ENCODE measurements at places on chromosomes 11 and 22.

- no peak for DNase-seq
These were observed at the start of gene C1QTNF5 for GRCh38 chr11:119340335-119341221. Gene C1QTNF5 (minus strand): TSS chr11:119340883. CDS start chr11:119340397, 486 bp downstream.

- DNase-seq, result no peak
These were observed 42.4 kb downstream of the BARX2 start for GRCh38 chr11:129418039-129418438.

- DNase-seq, result no peak
These were observed 3.2 kb upstream of the BDNF start for GRCh38 chr11:27703481-27703880.

- no peak for DNase-seq
These were observed 969 bp downstream of the CCDC117 start for GRCh38 chr22:28773461-28773867.

DNA sequence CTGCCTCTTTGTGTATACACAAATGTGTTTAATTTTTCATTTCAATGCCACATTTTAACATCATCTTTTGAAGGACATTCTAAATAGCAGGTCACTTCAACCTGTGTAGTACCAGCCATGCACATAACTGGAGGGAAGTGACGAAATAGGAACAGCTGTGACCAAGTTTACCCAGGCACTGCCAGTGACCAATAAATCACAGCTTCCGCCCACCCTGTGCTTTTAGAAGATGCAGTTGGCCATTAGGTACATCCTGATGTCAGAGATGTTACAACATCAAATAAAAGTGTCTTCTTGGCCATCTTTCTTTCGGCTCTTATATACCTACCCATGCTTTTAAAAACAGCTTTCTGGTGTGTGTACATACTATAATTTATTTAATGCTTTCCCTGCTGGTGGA, 7.8 kb downstream of the LDLRAD3 start:
- peak; percentile 17 for DNase-seq

GRCh38 chr11:10309163-10310093, 4.6 kb downstream of the ADM start:
- DNase-seq, result no peak

GRCh38 chr22:44427611-44428470, 70.2 kb downstream of the RTL6 start:
- no peak for DNase-seq

GRCh38 chr11:62567018-62567633, 6.6 kb downstream of the EEF1G start:
- DNase-seq, result no peak

- peak; percentile 51 for DNase-seq
These were observed 217.4 kb downstream of the BARX2 start for GRCh38 chr11:129593098-129593497.

DNA sequence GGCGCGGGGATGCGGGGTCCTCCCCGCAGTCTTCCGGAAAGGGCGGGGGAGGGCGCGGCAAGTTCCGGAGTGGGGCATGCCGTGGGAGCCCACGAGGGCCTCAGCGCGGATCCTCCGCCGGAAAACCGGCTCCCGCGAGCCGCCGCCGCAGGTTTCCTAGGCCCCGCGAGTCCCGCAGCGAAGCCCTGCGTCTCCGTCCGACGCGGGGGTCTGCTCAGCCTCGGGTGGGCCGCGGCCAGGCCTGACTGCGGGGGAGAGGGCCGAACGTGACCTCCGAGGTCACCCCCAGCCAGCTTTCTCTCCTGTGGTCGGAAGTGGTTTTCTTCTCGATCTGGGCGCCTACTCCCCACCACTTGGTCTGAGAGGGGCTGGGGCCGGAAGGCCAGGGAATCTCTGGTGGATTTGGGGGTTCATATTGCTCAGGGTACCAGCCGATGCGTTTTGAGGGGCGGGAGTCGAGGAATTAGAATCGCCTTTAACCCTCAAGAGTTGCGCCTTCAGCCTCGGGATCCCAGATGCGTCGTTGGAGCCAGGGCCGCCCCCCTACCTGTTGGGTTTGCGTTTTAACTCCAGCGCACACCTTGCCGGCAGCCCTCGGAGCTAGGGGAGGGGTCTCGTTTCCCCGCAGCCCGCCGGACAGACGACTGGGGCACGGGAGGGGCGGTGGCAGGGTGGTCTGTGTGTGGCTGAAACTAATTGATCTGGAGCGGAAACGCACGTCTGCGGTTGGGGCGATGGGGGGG, 3.6 kb upstream of the CCND1 start:
- no peak for DNase-seq

GRCh38 chr11:94504689-94505293, 7.5 kb upstream of the C11orf97 start:
- DNase-seq, result peak; percentile 54

DNA sequence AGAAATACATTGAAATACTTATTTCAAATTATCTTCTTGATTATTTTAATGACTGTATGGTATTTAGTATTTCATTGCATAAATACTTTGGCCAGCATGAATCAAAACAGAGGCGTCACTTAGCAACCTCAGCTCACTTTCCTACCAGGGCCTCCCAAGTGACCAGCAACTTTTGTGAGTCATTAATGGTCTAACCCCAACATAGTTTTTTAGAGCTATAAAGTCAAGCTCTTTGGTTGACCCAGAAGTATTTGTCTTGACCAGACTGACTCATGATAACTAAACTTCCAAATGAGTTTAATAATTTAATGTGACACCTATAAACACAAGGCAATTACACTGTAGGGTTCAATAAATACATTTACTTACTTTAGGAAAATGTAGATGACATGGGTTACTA, 27.9 kb upstream of the RBMXL2 start:
- no peak for DNase-seq

GRCh38 chr22:18033204-18033998, 9.0 kb upstream of the MICAL3 start:
- DNase-seq, result no peak

GRCh38 chr11:118198370-118198769, 21.9 kb upstream of the SCN2B start:
- peak; percentile 57 for DNase-seq

DNA sequence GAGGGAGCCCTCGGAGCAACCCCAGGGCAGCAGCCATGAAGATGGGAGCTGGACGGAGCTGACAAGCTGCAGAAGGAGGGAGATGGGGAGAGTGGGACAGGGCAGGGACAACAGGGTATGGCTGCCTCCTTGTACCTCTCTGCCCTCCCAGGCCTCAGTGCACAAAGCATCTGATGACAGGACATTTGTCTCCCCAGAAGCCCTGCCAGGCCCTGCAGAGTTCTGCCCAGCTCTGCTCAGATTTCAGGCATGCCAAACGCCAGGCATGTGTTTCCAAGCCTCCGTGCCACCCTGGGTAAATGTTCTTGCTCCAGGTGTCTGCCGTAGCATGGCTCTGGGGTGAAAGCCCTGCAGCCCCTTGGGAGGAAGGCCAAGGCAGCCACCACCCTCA, 1.1 kb upstream of the IFITM10 start:
- no peak for DNase-seq

DNA sequence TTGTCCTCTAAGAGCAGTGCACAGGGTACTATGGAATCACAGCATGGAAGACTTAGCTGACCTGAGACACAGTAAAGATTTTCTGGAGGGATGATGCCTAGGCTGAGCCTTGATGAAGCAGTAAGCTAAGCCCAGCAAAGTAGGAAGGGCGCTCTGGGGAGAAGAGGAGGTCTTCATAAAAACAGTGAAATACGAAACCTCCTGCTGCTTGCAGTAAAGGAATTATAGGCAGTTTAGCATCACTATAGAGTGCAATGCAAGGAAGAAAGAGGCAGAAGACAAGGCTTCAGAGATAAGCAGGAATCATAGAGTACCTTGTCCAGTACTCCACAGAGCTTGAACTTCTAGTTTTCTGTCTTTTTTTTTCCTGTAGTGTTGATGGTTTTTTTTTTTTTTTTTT, 555.7 kb upstream of the CADM1 start:
- DNase-seq, result peak; percentile 40

DNA sequence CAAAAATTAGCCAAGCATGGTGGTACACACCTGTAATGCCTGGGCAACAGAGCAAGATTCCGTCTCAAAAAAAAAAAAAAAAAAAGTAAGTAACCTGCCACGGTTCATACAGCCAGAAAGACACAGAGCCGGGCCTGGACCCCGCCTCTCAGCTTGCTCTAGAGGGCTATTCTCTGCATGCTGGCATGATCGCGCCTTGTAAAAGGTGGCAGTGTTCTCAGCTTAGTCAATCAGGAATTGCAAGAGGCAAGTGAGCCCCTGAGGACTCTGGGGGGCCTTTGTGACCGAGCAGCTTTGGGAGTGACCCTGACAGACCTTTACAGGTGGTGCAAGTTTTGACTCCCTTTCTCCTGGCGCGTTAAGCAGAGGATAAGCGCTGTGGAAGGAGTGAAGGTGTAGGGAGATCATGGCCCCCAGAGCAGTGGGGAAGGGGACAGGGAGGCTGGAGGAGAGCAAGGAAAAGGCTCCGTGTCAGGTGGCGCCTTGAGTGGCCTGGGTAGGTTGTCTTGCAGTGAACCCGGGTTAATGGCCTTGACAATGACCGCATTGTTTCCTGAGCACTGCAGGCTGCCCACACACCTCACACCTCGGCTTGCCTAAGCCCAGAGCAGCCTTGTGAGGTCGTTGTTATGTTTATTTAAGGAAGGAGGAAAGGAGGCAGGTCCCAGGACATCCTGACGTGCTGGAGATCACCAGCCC, 48.9 kb downstream of the CDPF1 start:
- no peak for DNase-seq

- DNase-seq, result no peak
These were observed 2.9 kb upstream of the NNMT start for GRCh38 chr11:114293201-114293711.

GRCh38 chr22:24485608-24486007, 9.5 kb upstream of the UPB1 start:
- DNase-seq, result no peak

- no peak for DNase-seq
These were observed 56.8 kb downstream of the IGLL5 start for GRCh38 chr22:22944268-22944985.

DNA sequence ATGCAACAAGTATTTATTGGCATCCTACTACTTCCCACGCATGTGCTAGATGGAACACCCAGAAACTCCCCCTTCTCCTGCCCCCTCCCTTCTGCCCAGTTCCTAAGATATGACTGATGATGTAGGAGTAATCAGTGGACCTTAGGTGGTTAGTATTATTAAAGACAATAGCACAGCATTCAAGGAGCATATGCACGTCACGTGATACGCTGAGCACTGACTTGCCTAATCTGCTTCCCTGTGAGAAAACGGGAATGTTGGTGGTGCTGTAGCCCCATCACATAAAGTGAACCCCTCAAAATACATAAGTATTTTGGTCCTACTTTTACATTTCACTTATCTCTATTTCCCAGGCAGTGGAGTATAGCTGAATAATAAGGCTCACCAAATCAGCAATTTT, 12.4 kb downstream of the DRD2 start:
- no peak for DNase-seq

DNA sequence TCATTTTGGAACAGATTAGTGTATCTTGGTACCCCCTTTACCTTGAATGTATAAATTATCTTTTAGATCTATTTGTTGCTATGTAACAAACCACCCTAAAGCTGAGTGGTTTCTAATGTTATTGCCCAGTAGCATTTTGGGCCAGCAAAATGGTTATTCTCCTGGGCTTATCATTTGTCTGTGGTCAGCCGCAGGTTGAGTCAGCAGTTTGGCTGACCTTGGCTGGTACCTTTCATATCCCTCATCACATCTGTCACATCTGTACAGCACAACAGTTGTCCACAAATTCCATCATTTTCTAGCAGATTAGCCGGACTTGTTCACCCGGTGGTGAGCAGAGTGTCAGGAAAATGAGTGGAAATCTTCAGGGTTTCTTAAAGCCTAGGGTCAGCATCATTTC, 588.5 kb upstream of the ARHGAP42 start:
- DNase-seq, result no peak

DNA sequence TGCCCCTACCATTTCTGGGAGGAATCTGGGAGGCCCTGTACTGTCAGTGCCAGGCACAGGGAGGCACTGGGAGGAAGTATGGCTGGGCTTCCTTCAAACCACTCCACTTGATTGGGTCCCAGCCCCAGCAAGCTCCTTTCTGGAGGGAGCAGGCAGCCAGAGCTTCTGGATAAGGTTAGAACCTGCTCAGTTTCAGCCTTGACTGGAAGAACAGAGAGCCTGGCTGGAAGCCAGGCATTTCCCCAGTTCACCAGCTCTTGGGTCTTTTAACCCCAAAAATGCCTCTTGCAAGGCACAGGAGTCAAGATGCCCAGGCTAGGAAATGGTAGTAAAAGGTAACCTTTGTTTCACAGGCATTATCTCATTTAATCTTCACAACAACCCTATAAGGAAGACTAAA, 9.0 kb upstream of the KCTD14 start:
- DNase-seq, result no peak

- no peak for DNase-seq
These were observed 80.1 kb downstream of the LDLRAD3 start for GRCh38 chr11:36023922-36024321.

- DNase-seq, result peak; percentile 51
These were observed 357.4 kb downstream of the INSC start for GRCh38 chr11:15471895-15472799.

- no peak for DNase-seq
These were observed 230.7 kb upstream of the CHORDC1 start for GRCh38 chr11:90453525-90453924.

Measured in NCI-H510A treated with DMSO at 0.1 percent for 48 hours (cell line).